ENCODE measurements at places on chromosomes 12 and 14.

- DNase-seq: no peak
Observed at GRCh38 chr14:78610994-78611393, 440.8 kb downstream of the NRXN3 start.

DNA sequence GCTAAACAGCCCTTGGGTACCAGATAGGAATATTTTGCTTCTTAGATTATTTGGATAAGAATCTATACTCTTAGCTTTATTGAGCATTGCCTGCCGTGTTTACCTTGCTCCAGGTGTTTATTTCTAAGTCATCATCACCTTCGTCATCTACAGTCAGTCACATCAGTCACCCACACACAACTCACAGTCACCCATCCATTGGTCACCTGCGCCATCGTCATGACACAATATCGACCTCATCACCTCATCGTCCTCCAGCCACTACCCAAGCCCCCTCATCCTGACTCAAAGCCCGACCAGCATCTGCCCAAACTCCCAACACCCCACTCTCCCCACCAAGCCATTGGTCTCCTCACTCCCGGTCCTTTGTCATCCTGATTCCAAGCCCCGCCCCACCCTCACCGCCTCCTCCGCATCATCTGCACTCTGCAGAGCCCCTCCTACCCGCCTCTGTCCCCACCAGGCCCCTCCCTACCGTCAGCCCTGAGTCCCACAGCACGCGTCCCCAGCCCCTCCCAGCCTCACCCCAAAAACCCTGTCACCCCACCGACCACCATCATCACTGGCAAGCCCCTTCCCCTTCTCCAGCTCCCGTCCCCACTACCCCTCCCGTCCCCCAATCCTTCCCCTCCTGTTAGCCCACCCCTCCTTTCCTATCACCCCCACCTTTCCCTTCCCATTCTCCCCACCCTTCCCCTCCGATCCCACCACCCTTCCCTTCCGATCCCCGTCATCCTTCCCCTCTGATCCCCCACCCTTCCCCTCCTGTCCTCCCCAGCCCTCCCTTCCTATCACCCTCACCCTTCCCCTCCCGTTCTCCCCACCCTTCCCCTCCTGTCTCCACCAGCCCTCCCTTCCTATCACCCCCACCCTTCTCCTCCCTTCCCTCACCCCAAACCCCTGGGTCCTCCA lies 9.8 kb downstream of the DLK1 start:
- DNase-seq: no peak

GRCh38 chr12:66296176-66296683 lies 6.1 kb upstream of the HELB start:
- DNase-seq: no peak

GRCh38 chr12:47303995-47304560 lies 224.3 kb upstream of the AMIGO2 start:
- DNase-seq: no peak

- no peak for DNase-seq
Observed at GRCh38 chr12:88248606-88249005, 106.5 kb downstream of the TMTC3 start.

DNA sequence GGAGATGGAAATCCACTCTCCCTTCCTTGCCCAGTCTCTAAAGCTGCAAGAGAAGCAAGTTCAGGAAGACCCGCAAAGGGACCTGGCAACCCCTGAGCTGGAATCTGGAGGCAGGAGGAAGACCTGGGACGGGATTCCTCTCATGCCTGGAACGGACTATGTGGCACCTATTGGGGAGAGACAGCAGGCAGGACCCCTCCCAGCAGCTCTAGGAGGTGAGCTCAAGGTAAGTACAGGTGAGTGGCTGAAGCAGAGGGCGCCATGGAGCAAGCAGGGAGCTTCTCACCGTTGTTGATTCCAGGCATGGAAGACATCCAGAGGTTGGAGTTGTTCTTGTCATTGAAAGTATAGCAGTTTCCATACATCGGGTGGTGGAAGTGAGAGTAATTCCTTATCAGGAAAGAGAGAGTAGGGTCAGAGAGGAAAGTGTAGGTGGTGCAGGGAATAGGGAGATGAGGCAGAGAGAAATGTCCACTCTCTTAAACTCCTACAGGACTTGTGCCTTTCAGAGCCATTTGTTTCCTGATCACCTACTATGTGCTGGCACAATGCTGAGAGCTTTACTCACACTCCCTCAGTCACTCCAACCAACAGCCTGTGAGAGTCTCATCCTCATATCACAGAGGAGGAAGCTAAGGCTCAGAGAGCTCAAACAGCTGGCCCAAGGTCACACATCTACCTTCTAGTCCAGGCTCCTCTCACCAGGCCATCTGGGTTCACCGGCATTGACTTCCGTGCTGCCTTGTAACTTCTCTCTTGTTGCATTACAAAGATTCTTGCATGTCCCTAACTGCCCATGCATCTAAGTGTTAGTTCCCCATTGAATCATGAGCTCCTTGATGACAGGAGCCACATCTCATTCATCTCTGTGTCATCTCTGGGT lies 13.9 kb upstream of the TNFRSF1A start:
- no peak for DNase-seq
